ENCODE measurements at places on chromosomes 4 and X.

- no peak for DNase-seq
These were observed 294.9 kb upstream of the PRPS2 start for GRCh38 chrX:12496343-12496742.

DNA sequence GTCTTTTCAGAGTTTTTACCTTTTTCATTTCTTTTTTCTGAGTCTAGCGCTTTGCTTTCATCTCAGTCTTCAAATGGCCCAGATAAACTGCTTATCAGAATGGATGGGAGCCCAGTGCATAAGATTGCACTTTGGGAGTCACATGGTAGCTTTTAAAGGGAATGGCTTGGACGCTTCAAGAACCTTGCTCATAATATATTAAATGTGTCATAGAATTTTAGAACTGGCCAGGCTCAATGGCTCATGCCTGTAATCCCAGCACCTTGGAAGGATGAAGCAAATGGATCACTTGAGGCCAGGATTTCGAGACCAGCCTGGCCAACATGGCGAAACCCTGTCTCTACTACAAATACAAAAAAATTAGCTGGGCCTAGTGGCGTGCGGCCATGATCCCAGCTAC is 68.4 kb downstream of the HMGB2 start:
- no peak for DNase-seq

DNA sequence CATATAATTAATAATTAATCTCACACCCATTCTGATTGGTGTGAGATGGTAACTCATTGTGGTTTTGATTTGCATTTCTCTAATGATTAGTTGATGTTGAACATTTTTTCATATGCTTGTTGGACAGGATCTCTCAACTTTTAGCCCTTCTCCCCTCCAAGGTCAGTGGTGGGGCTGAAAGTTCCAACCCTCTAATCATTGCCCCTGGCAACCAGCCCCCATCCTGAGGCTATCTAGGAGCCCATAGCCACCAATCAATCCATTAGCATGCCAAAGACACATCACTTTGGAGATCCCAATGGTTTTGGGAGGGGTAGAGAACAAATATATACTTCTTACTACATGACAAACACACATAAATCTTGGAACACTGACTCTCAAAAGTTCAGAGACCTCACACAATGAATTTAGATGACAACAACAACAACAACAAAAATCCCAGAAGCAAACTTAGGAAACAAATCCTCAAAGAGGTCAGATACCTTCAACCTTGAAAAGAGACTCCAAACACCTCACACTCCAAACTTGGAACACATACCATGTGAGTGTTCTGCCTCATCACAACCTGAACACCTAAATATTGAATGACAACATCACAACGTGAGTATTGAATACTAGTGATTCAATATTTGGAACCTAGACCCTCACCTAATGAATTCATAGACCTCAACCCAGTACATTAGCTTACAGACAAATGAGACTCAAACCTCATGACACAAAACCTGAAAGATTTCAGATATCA is 19.0 kb upstream of the PAGE4 start:
- no peak for DNase-seq

GRCh38 chrX:115624916-115625315 is 63.9 kb downstream of the PLS3 start:
- no peak for DNase-seq

GRCh38 chrX:16882169-16882568 is 12.0 kb upstream of the RBBP7 start:
- peak; percentile 57 for DNase-seq

DNA sequence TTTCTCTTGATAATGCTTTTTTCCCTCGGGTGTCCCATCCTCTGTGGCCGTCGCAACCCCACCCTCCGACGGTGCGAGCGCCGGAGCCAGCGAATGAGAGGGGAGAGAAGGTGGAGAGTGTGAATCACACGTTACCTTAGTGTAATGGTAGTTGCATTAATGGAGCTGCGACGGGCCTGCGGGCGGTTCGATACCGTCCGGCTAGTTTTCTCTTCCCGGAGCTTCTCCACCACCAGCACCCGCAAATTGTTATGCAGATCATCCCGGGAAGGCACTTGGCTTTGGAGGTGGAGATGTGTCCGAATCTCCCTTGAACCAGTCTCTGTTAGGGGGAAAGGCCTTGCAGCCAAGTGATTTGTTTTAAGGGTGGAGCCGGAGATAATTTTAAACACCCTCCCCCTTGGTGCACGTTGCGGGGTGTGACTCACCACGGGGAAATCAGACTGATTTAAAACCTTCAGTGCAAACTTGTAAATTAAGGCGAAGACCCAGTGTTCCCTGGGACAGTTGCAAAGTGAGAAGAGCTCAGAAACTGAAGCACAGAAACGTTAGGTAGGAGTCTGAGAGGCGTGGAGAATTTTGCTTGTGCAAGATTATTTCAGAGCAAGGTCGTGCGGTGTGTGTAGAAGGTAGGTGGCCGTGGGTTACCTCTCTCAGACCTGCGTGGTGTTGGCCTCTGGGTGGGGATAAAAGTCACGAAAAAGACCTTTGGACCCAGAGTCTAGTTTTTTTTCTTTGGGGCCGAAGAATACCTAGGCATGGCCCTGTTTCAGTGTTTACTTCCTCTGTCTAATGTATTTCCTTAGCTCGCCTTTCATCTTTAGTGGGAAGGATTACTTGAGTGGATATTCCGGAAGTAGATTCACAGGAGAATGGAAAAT is 1.3 kb downstream of the AFF1 start:
- peak; percentile 87 for DNase-seq

- no peak for DNase-seq
These were observed 444.0 kb upstream of the PITX2 start for GRCh38 chr4:111066887-111067286.

DNA sequence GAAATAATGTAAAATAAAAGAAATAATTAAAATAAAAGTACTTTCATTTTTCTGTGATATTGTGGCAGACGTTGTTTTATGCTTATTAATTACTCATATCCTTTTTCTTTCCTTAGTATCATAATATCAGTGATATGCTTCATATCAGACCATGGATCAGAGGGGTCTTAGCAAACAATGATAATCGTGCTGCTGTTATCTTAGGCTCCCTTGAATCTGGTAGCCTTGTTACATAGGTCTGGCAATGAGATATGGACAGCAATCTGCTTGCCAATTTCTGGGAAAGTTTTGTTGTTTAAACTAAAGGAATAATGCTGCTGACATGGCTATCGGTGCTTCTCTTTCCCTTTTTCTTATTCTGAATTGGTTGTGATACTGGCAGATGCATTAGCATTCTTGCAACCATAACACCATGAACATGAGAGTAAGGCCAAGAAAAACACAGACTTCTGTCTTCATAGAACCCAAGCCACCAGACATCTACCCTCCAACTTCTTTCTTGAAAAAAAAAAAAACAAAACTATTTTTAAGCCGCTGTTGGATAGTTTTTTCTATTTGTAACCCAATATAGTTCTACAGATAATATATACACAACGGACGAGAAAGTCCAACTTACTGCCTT is 16.4 kb downstream of the EPHA5 start:
- no peak for DNase-seq

DNA sequence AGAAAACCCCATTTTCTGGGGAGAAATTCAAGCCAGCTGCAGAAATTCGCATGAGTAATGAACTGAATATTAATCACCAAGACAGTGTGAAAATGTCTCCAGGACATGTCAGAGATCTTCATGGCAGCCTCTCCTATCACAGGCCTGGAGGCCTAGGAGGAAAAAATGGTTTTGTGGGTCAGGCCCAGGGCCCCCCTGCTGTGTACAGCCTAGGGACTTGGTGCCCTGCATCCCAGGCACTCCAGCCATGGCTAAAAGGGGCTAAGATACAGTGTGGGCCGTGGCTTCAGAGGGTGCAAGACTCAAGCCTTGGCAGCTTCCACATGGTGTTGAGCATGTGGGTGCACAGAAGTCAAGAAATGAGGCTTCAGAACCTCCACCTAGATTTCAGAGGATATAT is 185.9 kb upstream of the GATB start:
- DNase-seq = no peak

DNA sequence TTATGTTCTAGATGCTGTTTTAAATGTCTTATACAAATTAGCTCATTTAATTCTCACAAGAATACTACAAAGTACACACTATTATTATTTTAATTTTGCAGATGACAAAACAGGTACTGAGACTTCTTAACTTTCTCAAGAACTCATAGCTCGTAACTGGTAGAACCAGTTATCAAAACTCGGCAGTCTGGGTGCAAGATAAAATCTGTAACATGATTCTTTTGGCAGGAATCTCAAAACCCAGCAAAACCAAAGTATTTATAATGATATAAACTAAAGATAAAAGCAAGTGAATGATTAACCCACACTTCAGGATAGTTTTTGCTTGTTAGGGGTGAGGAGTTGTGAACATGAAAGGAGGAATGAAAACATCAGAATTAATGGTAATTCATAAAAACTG is 27.6 kb downstream of the CLNK start:
- DNase-seq = no peak

DNA sequence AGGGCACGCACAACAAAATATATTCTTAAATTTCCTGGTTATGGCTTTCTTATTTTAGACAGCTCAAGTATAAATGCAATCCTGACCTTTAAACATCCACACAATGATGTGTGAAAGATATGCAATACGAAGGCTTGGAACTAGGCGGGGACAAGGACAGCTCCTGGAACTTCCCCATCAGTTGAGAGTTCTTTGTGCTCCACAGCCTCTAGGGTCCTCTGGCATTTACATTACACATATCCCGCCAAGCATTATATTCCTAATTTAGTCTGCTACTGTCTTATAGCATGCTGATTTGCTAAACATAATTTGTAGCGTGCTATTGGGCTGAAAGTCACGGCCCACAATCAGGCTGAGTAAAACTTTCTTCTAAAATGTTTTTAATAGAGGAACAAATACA is 74.4 kb downstream of the FTHL17 start:
- DNase-seq = no peak

DNA sequence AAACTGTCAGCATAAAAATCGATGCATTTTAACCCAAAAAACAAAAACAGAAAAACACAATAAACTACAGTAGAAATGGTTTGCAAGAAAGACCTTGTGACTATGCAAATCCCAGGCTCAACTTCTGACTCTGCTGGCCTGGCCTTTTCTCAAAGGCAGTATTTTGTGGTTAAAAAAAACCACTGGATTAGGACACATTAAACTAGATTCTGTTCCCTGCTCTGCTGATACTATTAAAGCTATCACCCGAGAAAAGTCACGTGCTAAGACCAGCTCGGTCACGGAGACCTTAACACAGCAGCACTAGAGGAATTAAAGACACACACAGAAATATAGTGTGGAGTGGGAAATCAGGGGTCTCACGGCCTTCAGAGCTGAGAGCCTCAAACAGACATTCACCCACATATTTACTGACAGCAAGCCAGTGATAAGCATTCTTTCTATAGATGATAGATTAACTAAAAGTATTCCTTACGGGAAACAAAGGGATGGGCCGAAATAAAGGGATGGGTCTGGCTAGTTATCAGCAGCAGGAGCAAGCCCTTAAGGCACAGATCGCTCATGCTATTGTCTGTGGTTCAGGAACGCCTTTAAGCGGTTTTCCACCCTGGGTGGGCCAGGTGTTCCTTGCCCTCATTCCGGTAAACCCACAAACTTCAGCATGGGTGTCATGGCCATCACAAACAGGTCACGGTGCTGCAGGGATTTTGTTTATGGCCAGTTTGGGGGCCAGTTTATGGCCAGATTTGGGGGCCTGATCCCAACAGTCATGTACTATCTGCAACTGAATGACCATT is 16.1 kb downstream of the CBR4 start:
- DNase-seq = no peak

- DNase-seq = no peak
These were observed 96.7 kb downstream of the CORIN start for GRCh38 chr4:47741200-47741599.

GRCh38 chrX:3142259-3143042 is 101.2 kb downstream of the ARSF start:
- no peak for DNase-seq

DNA sequence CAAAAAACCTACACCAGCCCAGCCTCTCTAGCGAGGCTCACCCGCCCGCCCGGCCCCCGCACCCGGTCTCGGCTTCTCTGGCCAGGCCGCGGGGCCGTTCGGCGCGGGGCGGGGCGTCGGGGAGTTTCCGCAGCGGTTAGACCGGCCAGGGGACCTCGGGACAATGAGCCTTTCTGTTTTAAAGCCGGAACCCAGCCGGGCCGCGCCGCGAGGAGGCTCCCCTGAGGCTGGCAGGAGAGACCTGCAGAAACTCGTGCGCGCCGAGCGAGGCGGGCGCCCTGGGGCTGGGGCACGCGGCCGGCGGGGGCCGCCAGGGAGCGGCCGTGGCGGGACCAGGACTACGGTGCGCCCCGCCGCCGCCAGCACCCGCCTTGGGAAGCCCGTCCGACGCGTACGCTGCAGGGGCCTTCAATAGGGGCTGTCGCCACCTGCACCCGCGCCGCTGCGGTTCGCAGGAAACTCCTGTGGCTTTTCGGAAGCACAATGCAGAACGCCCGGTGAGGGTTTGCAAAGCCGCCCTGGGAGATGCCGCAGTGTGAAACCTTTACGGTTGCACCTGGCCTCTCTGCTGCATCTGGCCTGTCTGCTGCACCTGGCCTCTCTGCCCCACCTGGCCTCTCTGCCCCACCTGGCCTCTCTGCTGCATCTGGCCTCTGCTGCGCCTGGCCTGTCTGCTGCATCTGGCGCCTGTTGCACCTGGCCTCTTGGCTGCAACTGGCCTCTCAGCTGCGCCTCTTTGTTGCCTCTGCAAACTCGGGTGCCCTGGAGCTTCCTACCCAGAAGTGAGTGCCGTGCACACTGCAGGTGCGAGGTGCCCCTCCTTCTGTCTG is 63.9 kb downstream of the TRAPPC11 start:
- DNase-seq = peak; percentile 80

- DNase-seq = no peak
These were observed 90.0 kb upstream of the GATB start for GRCh38 chr4:151850791-151851213.

DNA sequence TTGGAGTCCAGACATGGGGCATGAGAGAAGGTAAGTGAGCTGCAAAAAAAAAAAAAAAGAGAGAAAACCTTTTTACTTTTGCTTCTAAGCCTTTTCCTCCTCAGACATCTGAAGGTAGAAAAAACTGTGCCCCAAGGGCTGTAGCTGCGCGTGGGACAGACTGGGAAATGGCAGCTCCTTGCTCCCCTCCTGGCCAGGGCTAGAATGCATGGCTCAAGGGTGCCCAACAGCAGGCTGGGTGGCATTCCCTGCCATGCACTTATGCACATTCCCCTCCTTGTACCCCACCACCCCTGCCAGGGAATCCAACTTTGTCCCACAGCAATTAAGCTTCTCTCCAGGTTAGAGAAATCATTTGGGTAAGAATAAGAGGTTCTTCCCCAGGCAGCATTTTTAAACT is 421.2 kb downstream of the TRAM1L1 start:
- no peak for DNase-seq

DNA sequence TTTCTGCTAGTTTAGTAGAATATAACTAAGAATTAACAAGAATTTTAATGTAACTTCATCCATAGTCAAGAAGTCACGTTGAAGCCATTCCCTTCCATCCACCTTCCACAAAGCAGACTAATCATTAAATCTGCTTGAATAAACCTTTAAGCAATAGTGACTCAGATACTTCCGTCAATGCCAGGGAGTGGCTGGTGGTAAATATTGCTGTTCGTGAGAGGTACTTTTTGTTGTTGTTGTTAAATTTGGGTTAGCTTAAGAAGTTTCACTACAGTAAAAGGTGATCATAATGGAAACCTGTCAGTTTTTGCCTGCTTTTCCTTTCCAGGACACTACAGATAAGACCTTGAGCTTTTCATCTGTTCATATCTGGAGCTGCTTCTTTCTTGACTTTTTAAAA is 316.3 kb downstream of the TMA16 start:
- no peak for DNase-seq
